ENCODE measurements at places on chromosomes 7 and 10.

- no peak for DNase-seq
Observed at GRCh38 chr10:99522470-99523250, 10.1 kb upstream of the NKX2-3 start.

- DNase-seq, result no peak
Observed at GRCh38 chr7:92115821-92116220, 18.5 kb downstream of the CYP51A1 start.

- DNase-seq, result no peak
Observed at GRCh38 chr7:158402471-158402870, 185.2 kb downstream of the PTPRN2 start.

GRCh38 chr10:22501413-22501812 lies 156.1 kb downstream of the SPAG6 start:
- no peak for DNase-seq

DNA sequence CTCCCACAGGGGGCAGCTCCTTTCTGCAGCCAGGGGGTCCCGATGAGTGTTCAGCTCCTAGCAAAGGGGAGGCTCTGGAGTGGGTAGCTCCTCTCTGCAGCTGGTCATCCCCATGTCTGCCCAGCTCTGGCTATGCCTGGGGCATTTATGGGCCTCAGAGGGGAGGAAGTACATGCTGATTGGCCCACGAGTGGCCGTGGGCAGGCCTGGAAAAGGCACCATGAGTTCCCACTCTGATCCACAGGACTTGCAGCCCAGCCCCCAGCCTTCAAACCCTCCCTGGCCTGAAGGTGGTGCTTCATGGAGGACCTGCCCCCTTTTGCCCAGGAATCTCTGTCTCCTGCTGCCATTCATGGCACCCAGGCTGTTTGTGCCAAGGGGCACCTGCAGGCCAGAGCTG lies 268.8 kb downstream of the DNAJB6 start:
- DNase-seq, result no peak

- DNase-seq, result no peak
Observed at GRCh38 chr7:104010052-104010909, 20.8 kb upstream of the RELN start.

GRCh38 chr10:230758-231157 lies 95.5 kb downstream of the ZMYND11 start:
- no peak for DNase-seq

- no peak for DNase-seq
Observed at GRCh38 chr7:84144935-84145334, 49.7 kb downstream of the SEMA3A start.

DNA sequence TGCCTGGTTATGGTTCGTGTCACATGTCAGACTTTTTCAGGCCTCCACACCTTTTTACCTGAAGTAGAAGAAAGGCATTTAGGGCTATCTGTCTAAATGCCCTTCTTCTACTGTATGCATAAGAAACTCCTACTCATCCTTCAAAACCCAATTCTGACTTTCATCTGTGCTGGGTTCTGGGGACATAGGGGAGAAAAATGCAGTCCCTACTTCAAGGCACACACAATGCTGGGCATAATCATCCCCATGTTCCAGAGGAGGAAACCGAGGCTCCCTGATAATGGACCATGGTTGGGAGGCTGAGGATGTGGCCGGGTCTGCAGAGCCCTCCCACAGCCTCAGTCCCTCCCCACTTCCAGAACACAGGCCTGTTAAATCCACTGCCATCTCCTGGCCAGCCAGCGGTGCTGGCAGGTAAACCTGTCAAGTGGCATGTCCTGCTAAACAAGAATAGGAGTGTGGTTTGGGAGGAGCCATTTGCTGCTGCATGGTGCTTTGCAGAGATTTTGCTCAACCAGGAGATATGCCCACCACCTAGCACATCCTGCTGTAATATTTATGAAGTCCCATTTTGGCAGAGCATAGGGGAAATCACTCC lies 32.0 kb downstream of the GRID1 start:
- peak; percentile 76 for DNase-seq

Measured in DMS153 (cell line).